ENCODE measurements at places on chromosomes 6 and 20.

- DNase-seq = no peak
Observed at GRCh38 chr6:47630587-47630986, 67.8 kb upstream of the ADGRF4 start.

DNA sequence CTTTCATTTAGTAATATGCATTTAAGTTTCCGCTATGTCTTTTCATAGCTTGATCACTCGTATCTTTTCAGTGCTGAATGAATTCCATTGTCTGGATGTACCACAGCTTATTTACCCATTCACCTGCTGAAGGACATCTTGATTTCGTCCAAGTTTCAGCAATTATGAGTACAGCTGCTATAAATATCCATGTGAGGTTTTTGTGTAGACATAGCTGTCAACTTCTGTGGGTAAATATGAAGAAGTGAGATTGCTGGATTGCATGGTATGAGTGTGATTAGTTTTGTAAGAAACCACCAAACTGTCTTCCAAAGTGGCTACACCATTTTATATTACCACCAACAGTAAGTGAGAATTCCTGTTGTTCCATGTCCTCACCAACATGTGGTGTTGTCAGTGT, 79.2 kb upstream of the STMND1 start:
- no peak for DNase-seq

DNA sequence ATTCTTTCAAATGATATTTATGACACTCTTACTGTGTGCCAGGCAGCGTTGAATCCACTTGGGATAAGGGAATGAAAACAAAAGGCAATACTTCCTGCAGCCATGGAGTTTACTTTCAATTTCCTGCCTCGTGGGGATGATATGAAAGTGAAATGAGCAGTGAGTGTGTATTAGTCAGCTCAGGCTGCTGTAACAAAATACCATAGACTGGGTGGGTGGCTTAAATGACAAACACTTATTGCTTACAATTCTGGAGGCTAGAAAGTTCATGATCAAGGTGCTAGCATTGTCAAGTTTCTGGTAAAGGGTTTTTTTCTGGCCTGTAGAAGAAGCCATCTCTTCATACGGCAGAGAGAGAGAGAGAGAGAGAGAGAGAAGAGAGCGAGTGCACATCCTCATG, 41.7 kb downstream of the TSHZ2 start:
- DNase-seq = no peak

- DNase-seq = no peak
Observed at GRCh38 chr20:40638414-40638813, 50.6 kb downstream of the MAFB start.

- DNase-seq = no peak
Observed at GRCh38 chr6:3545156-3545555, 88.3 kb upstream of the SLC22A23 start.

DNA sequence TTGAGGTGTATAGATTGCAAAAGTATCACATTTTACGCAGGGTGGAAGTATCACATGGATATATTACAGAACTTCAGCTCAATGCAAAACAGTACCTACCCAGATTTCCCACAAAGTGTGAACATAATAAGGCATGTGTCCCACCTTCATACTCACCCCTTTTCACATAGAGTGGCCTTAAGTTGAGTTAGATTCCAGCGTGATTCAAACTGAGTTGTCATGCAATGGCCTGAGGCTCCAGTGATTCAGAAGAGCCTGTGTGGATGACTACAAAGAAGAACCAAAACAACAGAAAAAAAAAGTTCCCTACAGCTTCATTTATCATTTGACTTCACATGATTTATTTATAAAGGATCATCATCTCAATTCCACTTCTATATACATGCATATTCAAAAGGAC, 309.7 kb downstream of the SLC35F1 start:
- no peak for DNase-seq

All from amygdala (tissue), 56 donors.